ENCODE measurements at places on chromosomes 6 and 20.

- DNase-seq = no peak
Measured at GRCh38 chr20:18133962-18134361, 3.7 kb upstream of the KAT14 start.

GRCh38 chr20:60667641-60668040, 584.4 kb upstream of the CDH4 start:
- DNase-seq = no peak

DNA sequence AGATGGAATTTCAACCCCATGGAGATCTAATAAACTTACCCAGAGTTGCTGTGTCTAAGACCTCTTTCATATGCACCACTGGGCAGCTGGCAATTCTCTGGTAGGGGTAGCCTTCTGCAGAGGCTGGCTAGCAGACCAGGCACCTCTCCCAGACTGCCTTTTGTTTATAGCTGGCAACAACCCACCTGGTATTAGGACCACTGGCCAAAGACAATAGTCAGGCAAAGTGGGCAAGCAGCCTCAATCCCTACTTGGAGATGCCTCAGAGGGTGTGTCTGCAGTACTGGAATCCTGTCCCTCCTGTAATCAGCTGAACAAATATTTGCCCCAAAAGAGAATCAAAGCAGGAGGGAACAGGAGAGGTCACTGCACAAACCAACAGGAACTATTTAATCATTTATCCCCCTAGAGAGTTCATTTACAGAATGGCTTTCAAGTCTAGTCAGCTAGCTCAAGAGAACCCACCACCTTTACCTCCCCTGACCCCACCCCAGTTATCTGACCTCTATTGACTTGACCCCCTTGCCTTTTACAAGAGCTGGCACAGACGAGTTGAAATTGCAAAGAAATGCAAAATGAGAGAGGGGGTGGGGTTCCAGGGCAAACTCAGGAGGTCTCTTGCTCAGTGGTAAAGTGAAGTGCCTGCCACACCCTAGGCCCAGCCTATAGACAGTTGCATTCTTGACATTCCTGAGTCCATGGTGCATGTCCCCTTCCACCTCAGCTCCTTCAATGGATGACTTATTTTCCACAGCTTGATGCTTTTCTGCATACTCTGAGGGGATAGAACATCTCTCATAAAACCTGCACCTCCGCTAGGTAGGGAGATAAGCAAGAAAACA, 2.8 kb downstream of the BCL2L1 start:
- DNase-seq = no peak

DNA sequence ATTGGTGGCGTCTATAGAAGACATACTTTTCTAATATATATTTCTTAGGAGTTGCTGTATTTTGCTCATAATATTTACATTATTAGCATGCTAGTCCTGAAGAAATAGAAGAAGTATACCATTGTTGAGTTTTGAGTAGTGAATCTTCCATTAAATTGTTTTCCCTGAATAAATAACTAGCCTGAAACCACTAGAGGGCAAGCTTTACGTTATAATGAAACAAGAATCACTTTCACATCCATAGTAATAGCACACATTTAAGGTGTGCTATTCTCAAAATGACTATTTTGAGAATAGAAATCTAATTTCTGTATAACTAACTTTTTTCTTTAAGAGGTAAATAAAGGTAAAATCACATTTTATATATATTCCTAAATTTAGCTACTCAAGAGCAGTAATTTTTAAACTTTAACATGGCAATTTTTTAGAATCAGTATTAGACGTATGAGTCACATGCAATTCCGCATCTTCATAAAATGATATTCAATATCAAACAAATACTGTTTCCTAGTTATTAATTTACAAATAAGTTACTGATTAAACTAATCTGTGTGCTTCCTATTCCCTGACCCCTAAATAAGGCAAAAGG, 213.2 kb upstream of the MANEA start:
- DNase-seq = no peak

GRCh38 chr6:156416391-156416790, 360.8 kb upstream of the ARID1B start:
- DNase-seq = no peak

DNA sequence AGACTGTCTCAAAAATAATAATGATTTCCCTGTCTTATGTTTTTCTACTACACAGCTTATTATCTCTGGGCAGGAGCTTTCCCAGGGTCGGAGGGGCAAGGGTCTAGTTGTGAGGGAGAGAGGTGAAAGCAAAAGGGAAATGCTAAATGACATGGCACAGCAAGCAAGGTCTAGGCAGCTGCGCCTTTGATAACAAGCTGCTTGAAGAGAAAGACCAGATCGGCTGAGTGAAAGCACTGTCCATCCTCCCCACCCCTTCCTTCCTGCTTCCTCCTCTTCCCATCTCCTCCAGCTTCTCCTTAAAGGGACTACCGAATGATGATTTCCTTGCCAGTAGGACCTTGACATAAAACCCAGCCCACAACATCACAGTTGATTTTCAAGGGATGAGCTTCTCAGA, 158.1 kb upstream of the AKAP12 start:
- DNase-seq = no peak

DNA sequence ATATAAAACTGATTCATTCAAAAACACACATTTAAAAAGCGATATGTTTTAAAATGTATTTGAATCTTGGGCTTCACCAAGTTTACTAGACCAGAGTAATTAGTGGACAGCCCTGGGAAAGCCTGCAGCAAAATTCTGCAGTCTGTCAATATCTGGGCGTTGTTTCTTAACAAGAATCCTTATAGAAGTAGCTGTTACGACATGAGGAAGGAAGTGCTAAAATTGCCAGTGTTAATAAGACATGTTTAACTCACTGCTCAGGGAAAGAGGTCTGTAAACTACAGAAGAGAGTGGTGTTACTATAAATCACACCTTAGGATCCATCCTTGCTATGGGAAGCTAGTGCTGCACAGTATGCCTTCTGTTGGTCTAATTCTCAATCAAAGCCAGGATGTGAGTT, 120.6 kb downstream of the TBX18 start:
- DNase-seq = no peak

GRCh38 chr6:13485923-13486562, 1.4 kb downstream of the GFOD1 start:
- no peak for DNase-seq

GRCh38 chr6:22882581-22882980, 313.2 kb downstream of the HDGFL1 start:
- no peak for DNase-seq

DNA sequence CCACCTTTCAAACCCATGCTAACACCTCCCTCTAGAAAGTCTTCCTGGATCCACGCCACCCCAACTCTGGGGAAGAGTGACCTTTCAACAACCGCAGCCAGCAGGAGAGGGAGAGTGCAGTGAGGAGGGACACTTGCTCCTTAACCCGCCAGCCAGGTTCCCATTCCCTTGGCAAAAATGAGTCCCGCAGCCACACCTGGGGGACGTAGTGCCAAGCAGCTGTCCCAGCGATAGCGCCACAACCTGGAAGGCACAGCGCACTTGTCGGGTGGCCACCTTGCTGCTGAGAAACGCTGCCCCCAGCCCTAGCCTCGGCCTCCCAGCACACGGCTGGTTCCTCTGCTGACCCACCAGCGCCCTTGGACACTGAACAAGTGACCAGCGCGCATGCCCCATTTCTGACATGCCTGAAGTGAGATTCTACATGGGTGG, 119.3 kb downstream of the JPH2 start:
- no peak for DNase-seq

DNA sequence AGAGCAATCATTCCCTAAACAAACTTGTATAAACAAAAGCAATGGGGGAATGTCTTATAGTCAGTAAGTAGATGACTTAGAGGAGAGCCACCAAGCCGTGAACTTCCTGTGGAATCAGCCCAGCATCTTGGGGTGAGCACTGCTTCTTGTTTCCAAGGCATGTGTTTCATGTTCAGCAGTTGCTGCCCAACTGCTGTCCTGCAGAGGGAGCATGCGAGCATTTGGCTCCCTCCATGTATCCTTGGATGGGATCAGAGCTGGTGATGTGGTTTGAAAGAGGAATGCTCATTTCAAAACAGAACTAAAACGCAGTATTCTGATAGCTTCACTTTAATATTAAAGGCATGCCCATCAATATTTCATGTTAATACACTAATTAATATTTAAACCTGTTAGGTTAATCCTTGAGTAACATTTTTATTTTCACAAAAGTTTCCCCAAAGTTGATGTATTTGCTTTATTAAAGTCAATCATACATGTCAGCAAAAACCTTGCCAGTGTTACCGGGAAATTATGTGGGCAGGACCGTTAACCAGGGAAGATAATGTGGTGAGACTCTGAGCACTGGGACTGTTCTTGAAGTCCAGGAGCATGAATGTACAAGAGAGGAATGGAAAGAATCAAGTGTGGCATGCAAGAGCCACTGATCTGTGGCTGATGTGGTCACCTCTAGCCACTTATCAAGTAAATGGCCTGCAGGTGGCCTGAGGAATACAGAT, 172.1 kb upstream of the GGTLC1 start:
- no peak for DNase-seq

DNA sequence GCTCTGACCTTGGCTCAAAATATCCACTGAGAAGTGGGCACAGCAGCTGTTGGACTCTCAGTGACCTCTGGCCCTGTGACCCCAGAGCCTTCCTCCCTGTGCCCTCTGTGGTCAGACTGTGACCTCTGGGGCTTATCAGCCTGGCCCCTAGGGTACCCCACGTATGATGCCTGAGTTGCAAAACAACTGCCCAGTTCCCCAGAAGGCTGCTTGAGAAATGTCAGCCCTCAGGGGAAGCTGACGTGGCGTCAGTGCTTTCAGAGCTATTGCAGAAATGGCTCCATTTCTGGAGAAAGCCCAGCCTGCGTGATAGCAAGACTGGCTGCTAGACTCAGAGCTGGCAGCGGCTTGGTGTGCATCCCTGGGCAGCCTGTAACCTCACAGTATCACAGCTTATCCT, 31.5 kb upstream of the TGM2 start:
- DNase-seq = no peak

DNA sequence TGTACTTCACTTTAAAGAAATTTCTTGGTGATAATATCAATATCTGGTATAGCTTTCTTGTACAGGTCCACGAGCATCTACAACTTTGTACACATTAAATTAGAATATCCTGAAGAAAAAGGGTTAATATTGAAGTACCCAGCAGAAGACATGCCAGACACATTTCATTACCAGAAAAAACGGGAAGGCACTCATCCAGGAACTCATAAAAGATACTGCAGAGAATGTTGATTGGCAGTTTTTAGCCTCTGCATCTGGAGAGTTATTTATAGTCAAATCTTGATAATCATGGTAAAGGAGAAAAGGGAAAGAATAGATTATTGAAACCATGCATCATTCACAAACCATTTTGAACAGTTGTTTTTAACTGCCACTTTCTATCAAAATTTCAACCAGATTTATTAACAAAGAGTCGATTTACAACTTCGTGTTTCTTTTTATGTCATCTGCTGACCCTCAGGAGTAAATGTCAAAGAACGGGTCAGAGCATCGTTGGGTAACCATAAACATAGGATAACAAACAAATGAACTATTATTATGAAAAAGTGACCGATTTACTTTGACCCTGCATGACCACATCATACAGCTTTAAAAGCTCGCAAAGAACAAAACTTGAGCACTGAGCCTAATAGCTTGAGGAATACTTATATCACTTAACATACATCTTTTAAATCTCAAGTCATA, 229.2 kb upstream of the SGK1 start:
- no peak for DNase-seq

DNA sequence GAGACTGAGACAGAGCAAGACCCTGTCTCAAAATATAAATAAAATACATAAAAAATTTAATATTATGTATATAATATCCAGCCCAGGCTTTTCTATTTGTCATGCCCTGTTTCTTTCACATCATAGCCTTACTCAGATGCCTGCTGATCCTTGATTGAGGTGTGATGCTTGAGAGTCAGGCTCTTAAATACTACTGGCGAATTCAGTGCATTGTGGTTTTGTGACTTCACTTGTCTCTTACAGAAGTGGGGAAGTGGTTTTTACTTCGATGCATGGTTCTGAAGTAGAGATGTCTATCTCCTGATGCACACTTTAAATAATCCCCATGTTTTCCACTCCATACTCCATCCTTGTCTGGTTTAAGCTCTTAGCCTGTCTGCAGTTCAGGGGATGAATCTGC, 29.1 kb downstream of the ASXL1 start:
- no peak for DNase-seq

- no peak for DNase-seq
Measured at GRCh38 chr6:11206576-11206975, 25.9 kb downstream of the NEDD9 start.

DNA sequence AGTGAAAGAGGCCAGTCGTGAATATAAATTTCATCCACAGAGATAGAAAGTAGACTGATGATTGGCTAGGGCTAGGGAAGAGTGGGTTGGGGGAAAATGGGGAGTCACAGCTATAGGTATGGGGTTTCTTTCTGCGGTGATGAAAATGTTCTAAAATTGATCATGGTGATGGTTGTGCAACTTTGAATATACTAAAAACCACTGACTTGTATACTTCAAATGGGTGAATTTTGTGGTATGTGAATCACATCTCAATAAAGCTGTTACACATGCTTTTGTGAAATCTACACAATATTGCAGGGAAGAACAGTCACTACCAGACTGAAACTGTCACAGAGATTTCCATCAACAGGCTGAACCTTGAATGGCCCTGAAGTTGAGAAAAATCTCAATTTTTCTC, 61.5 kb downstream of the LYRM4 start:
- no peak for DNase-seq

DNA sequence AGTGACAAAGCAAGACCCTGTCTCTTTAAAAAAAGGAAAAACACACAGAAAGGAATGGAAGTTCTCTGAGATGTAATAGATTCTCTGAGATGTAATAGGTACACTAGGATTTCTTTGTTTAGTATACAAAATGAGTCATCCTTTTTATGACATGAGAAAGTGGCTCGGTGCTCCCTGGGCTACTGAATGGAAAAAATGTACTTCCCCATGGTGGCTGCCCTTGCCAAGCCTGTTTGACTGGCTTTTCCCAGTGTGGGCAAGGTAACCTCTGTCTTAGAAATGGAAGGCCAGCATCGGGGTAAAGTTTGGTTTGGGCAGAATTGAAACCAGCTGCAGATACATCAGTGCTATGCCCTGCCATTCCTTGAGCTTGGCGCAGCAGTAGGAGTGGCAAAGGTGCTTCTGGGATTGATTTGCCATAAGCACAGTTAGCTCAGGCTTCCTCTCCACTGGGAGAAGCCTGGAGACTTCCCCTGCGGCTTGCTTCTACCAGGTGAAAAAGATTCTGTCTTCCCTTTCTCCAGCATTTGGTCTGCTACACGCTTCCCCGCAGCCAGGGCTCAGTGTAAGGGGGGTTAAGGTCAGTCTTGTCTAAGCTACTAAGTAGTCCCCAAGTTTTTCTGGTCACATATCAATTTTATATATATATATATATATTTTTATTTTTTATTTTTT, 24.5 kb downstream of the ARFGEF2 start:
- DNase-seq = no peak

GRCh38 chr6:105902401-105903031, 183.6 kb upstream of the PRDM1 start:
- DNase-seq = no peak

Data from cortex of kidney (tissue), 1 donor.